ENCODE measurements at places on chromosomes 2 and 18.

DNA sequence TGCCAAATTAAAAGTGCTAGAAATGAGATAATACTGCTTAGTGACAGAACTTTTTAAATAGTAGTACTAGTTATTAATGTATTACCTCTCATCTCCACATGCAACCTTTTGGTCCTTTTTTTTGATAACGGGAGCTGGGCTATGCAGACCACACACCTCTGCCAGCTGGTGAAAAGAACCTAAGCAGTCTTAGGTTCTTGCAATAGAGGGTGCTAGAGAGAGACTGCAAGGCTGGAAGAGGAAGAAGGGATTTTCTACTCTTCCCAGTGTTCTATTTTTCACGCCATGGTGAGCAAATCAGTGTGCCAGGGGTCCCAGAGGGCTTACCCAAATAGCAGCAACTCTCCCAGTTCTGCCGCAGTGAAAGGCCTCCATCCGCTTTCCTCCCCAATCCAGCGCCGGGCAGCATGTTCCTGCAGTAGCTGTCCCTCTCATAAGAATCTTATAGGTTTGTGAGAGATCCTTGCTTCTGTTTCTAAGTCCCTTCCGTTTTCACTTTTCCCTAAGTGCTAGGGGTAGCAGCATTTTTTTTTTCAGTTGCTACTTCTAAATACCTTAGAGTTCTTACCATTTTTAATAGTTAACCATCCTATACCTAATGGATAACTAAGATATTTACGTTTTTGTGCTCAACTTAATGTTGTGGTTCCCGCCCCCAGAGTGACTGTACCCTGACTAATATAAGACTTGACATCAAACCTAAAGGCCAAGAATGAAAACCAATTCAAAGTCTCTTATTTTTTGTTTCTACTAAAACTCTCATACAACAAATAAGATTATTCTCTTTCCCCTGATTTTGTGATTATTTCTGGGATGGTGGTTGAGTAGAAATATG, 69.4 kb upstream of the UBE2E3 start:
- no peak for DNase-seq

DNA sequence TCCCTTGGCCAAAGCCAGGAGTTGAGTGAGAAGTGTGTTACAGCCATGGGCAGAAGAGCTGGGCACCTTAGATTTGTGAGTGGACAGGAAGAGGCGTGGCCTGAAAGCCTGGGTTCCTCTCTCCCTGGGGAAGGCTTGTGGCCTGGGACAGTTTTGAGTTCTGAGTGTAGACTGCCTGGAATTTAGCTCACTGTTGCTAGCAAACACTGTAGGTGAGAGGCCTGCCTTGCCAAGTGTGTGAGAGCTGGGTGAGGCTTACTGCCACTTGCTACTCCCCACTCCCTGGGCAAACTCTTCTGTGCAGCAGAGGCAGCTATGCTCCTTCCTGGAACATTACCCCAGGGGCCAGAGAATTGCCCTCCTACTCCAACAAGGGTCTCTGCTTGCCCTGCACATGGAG, 150.0 kb upstream of the GALNT5 start:
- no peak for DNase-seq

DNA sequence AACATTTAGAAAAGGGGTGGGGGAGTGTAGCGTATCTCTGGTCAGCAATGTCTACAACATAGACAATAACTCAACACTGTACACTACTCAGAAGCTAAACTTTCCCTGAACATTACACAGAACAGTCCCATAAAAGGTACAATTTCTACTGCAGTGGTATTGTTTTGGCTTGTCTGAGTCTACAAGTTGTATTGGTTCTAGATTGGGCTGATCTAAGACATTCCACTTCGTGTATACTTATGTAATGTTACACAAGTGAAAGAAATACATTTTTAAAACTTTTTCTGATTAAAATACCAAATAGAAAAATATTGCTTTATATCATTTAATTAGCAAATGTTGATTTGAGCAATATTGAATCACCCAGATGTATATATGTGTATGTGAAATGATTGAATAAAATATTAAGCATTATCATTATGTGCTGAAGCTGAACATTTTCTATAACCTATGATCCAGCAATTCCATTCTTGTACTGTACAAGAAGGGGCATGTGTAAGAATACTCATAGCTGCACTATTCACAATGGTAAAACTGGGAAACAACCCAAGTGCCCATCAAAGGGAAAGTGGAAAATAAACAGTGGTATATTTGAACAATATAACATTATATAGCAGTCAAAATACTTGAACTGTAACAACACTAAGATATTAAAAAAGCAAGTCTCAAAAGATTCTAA, 52.4 kb downstream of the VSNL1 start:
- DNase-seq, result no peak

- no peak for DNase-seq
Measured at GRCh38 chr2:10286216-10287037, 16.3 kb upstream of the HPCAL1 start.

GRCh38 chr2:170500104-170500503, 215.0 kb upstream of the SP5 start:
- DNase-seq, result no peak

DNA sequence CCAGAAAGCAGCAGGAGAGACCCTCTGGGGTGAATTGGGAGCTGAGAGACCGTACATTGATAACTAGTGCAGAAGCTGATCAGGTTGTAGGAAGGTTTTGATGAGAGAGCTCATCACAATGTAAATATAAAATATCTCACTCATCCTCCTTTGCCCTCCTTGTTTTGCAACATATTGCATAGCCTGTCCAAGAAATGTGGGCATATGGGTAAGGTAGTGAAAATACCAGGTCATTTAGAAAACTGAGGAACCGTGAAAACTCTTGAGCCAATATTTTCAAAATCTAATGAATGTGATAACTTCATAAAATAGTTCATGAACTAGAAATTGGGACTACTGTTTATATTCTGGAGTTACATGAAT, 31.4 kb downstream of the C18orf54 start:
- DNase-seq, result no peak

DNA sequence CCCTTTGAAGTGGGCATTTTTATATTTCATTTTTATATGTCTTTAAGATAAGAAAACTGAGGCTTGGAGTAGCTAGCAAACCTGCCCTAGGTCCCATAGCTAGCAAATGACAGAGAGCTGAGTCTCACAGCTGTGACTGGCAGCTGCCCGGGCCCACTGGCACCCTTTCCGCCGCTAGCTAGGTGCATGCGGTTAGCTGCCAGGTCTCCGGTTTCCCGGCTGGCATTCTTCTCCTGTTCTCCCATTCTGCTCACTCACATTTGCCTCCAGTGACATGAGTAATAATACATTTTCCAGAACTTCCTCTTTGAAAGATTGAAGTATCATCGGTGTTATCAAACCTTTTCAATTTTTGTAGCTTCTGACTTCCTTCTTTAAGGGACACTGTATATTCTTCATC, 38.7 kb downstream of the MTCL1 start:
- DNase-seq, result no peak

DNA sequence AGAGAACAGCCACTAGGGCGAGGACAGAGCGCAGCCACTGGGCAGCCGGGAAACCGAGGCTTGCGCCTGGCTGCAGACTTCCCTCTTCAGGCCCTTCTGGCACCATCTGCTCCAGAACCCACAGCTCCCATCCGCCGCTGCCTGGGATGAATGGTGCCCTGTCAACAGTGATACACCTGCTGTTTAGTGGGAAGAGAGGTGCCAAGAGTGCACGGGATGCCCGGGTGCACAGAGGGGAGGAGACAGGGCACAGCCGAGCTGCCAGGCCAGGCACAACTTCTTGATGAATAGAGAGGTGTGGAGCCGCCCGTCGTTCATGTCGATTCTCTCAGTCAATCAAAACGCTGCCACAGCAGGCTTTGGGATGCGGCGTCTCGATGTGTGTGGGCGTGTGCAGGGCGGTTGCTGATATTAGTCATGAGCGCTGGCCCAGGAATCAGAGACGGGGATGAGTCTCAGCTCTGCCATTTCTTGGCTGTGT, 39.5 kb downstream of the RRM2 start:
- no peak for DNase-seq

DNA sequence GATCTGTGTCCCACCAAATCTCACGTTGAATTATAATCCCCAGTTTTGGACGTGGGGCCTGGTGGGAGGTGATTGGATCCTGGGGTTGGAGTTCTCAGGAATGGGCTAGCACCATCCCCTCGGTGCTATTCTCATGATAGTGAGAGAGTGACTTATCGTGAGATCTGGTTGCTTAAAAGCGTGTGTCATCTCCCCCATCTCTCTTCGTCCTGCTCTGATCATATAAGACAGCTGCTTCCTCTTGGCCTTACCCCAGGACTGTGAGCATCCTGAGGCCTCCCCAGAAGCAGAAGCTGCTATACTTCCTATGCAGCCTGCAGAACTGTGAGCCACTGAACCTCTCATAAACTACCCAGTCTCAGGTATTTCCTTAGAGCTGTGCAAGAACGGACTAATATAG, 163.7 kb upstream of the NDUFV2 start:
- DNase-seq, result no peak

DNA sequence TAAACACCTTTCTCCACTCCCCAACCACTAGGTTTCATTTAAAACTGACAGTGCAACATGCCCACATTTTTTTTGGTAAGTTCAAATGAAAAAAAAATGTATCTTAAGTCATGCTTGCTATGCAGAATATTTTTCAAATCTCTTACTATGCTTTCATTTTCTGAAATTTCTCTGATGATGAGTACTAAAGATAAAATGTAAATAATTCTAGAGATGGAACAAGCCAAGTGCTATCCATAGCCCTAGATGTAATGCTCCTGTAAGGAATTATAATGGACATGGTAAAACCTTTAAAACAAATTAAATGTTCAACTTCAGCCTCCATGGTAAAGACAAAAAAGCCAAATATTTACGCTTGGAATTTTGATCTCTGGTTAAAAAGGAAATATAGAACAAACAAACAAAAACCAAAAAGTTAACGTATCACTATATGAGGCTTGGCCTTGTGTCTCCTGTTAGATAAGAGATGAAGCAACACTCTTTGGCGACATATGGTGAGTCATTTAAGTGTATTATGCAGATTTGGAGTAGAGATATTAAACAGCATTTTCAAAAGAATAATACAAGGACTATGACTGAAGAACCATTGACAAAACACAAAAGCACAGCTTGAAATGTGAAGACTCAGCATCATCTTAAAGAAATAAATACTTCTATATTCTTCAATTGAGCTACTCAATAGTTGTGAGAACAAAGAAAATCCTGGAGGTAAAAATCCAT, 392.0 kb upstream of the LYPD1 start:
- DNase-seq, result no peak

DNA sequence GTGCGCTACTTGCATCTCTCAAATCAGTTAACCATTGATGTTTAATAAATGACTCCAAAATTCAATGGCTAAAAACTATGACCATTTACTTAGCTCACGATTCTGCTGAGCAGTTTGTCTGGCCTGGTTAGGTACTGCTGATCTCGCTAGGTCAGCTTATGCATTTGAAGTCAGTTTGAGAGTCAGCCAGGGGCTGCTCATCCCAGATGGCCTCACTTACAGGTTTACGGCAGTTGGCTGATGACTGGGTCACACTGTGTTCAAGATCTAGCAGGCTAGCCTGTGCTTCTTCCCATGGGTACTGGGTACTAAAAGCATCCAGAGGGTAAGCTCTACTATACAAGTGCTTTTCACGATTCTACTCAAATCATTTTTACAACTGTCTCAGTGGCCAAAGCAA, 122.1 kb downstream of the DLGAP1 start:
- no peak for DNase-seq

- no peak for DNase-seq
Measured at GRCh38 chr2:32222966-32223365, 41.7 kb downstream of the NLRC4 start.

All from activated T-helper 9 cell treated with anti-CD3 and anti-CD28 coated beads, Interleukin-2, amount 50 U/mL, for 16 hours (primary cell).